ENCODE measurements at places on chromosomes 4 and X. TPM values are rescaled to one million over a fixed set of nuclear protein-coding genes. Genes with fewer than 3 reads are reported as not detected.

Gene CXCL11
- total RNA-seq, result not detected

Gene IGSF1
- total RNA-seq, result 1.7 TPM

Gene ASMTL
- 29.7 TPM for total RNA-seq

DNA sequence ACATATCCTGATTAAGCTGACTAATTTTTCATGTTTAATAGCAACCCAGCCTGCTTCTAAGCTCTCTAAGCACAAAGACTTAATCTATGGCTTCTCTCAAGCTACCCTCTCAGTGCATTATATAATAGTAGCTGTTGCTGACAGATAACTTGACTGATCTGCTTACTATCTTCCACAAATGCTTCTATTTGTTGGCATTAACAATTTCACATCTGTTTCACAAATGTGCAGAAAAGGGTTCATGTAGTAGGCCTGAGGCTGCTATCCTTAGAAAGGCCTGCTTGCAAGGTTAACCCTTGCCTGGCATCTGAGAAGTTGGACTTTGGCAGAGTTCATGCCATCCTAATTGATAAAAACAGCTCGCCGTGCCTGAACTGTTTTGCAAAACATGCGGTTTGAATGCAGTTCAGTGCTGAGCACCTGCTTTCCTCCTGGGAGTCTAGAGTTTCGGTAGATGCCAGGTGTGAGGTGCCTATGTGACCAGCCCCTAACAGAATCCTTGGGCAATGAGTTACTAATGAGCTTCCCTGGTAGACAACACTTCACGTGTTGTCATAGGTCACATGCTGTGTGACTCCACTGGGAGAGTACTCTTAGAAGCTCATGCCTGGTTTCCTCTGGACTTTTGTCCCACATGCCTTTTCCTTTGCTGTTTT lies 68.4 kb downstream of the NSG1 start:
- no peak for DNase-seq

GRCh38 chr4:20916106-20916505 lies 215.8 kb downstream of the PACRGL start:
- DNase-seq, result no peak

DNA sequence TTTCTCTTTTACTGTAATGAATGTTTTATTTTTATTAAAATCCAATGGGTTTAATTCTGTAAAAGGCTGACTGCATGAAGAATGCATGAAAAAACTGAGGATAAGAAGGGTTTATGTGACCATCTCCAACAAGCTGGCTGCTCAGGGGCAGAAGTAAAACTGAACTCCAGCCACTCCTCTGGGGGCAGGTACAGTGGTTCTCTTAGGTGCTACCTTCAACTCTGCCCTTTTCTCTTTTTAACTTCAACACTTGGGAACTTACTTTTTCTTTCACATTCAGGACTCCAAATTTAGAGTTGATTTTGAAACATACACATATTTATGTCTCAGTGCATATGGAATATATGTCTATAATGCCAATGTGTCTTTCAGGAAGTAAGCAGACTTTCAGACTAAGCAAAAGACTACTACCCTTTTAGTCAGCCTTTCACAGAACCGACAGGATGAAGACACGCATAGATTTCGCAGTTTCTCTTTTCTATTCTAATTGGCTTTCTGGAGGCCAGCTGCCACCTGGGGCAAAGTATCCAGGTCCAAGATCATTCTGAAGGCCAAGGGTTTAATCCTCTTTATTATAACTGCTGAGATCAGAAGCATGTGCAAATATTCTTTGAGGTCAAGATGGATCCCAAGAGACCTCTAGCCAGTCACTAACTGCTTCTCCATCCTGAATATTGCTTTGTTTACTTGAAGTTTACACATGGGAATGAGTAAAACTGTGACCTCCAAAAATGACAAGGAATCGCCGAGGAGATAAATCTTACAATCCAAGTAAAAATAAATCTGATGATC lies 30.7 kb downstream of the HS3ST1 start:
- no peak for DNase-seq

DNA sequence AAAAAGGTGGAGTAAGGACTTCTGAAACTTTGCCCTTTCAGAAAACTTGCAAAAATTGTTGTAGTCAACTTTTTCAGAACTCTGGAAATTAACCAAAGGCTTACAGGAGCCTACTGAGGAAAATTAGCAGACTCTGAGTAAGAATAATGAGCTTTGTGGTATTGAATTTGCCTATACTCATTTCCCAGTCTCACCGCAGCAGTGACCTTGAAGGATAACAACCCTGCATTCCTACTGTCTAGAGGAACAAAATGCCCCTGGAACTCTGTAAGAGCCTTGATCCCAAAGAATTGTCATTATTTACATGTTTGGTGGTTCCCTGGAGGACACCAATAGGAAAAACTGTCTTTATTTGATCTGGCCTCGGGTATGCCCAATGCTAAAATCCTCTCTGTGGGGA lies 57.9 kb downstream of the MND1 start:
- DNase-seq, result no peak

DNA sequence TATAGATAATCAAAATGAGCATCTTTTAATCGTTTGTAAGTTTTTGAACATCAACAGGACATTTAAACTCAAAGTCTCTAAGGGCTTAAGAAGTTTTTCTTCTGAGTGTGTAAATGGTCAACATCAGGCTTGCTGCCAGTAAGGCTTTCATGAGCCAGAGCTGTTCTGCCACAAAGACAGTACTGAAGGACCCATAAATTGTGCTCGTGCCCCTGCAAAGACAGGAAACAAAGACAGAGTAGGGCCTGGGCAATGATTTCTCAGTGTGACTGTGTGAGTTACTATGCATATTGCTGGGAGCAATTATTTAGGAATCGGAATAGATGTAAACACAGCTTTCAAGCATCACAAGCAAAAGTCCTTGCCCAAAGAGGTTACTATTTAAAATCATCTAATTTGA lies 300.0 kb downstream of the IDS start:
- DNase-seq, result no peak

- no peak for DNase-seq
Measured at GRCh38 chr4:37745946-37746345, 59.8 kb upstream of the RELL1 start.

DNA sequence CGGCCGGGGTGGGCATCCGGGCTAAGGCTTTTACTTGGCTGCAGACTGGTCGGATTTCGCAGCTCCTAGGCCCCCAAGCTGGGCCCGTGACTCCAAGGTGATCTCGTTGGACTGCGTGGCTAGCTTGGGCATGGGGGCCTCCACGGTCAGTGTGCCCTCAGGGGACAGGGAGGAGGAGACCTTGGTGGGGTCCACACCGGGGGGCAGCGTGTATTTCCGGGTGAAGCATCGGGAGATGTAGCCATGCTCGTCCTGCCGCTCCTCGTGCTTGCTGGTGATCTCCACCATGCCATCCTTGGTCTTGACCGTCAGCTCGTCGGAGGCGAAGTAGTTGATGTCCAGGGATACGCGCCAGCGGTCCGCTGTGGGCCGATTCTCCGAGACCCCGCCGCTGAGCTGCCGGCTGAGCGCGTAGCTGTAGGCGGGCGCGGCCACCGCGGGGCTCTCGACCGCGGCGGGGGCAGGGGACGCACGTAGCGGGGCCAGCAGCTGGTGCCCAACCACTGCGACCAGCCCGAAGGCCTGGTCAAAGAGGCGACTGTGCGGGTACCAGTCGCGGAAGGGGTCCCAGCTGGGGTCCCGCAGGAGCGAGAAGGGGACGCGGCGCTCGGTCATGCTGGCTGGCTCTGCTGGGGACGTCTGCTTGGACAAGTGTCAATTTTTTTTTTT lies 881 bp upstream of the CACNA1F start:
- DNase-seq, result no peak

- no peak for DNase-seq
Measured at GRCh38 chr4:82352825-82353366, 20.9 kb downstream of the HNRNPD start.

DNA sequence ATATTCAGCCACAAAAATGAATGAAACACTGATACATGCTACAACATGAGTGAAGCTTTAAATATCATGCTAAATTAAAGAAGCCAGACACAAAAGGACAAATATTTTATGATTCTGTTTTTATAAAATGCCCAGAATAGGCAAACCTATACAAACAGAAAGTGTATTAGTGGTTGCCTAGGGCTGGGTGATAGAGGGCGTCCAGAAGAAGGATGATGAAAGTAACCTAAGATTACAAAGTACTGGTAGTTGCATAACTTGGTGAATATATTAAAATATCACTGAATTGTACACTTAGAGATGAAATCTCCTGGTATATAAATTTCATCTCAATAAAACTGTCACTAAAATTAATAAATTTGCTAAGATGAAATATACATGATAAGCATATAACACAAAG lies 67.5 kb downstream of the FBXW7 start:
- DNase-seq, result no peak

DNA sequence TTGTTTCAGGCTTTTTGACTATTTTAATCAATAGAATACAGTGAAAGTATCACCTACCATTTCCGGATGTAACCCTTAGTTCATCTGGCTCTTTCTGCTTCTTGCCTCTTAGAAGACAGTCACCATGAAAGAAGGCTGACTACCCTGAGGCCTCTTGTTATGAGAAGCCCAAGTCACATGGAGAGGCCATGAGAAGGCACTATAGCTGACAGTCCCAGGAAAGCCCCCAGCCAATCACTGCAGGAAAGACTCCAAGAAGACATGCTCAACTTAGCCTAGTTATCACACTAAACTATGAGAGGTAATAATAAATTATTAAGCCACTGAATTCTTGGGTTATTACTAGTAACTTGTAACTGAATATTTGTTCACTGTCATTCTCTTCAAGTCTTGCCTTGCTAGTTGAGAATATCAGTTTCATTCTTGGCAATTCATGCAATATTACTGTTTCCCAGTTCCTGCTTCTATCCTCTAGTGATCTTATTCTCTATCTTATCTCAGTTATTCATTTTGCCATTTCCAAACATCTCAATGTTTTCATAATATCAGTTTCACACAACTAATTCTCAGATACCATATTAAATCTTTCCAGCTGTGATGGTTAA lies 57.1 kb upstream of the GUCY1A1 start:
- no peak for DNase-seq

Data from mucosa of gallbladder (tissue), 1 donor.